ENCODE measurements at places on chromosomes 12 and 14.
A peak's percentile ranks its signal among the peaks of the same experiment; 100 is the strongest.

- DNase-seq = peak; percentile 11
Measured at GRCh38 chr12:27780612-27781408, 774 bp upstream of the MANSC4 start.

DNA sequence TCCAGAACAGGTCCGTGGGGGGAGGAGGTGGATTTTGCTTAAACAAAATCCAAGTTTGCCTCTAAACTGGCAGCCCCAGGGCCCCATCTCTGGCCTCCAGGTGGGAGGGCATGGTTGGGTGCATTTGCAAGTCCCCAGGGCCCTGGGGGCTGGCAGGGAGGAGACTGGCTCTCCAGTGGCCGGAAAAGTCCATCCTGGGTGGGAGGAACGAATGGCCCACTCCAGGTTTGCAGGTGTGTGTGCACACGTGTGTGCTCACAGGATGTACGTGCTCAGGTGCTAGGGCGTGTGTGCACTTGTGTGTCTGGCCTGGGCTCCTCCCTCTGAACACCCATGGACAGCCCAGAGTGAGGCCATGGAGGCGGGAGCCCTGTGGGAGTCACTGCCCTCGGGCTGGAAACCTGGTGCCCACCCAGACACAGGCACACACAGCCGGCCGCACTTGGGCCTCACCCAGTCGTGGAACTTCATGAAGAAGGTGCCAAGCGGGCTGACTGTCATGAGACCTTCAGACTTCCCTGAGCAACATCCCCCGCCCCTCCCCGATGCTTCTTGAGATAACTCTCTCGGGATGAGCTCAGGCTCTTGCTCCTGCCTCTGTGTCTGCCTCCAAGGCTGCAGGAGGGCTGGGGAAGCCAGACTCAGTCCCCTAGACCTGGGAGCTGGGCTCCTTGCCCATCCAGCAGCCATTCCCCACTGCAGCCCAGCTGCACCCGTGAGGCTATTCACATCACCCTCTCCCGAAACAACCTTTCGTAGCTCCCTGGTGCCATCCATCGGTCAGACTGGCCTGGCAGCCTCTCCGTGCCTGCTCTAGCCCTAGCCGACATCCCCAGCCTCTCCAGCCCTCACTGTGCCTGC is 9.4 kb downstream of the AHNAK2 start:
- no peak for DNase-seq

- no peak for DNase-seq
Measured at GRCh38 chr12:80165746-80166145, 66.4 kb downstream of the OTOGL start.

DNA sequence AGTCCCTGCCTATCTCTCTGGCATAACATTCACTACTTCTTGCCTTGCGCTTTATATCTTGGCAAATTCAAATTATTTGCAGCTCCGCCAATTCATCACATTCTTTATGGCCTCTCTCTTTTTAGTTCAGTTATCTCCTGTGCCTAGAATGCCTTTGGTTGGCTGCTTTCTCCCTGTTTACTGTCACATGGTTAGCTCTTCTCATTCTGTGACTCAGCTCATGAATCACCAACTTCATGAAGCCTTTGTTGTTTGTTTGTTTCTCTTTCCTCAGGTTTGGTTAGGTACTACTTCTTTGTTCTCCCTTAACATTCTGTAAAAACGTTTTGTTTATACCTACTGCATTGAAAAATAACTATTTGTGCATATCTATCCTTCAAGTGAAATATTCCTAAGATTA is 376.5 kb upstream of the GARIN6 start:
- no peak for DNase-seq

GRCh38 chr12:22380031-22380430 is 45.5 kb upstream of the ST8SIA1 start:
- no peak for DNase-seq

DNA sequence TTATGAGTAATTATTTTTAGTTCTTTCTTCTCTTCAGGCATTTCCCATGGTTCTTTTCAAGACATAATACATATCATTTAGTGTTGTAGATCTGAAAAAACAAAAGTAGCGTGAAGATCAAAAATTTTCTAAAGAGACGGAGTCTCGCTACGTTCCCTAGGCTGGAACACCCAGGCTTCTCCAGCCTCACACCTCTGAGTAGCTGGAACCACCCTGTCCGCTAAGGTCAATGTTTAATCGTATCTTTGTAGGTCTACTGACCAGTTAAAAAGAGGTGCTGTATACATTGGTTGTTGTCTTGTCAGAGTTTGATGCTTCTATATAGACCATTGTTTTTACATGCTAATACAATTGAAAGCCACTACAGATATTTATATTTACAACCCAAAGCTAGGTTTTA is 1.3 kb upstream of the HIF1A start:
- DNase-seq = no peak

- no peak for DNase-seq
Measured at GRCh38 chr14:89899917-89900663, 54.4 kb downstream of the EFCAB11 start.

- DNase-seq = no peak
Measured at GRCh38 chr12:58268069-58268468, 326.7 kb downstream of the ATP23 start.

- DNase-seq = no peak
Measured at GRCh38 chr12:68012712-68013111, 23.5 kb downstream of the IFNG-AS1 start.

DNA sequence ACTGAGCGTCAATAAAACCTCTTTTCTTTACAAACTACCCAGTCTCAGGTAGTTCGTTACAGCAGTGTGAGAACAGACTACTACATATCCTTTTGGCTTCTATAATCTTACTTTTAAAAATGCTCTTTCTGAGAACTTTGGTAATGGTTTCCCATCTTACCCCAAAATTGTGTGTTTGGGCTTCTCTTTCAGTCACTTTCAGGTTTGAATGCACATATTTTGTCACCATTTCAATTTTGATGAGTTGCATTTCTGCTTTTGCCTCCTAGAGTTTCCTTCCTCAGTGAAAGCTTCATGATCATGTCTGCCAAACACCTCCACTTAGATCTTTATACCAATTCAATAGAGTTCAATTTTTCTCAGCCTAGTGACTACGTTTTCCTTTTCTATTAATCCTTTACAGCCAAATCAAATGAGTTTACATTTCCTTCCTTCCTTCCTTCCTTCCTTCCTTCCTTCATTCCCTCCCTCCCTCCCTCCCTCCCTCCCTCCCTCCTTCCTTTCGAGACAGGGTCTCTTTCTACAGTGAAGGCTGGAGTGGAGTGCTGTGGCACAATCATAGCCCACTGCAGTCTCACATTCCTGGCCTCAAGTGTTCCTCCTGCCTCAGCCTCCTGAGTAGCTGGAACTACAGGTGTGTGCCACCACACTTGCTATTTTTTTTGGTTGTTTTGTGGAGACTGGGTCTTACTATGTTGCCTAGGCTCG is 124.9 kb downstream of the BCAT1 start:
- no peak for DNase-seq

DNA sequence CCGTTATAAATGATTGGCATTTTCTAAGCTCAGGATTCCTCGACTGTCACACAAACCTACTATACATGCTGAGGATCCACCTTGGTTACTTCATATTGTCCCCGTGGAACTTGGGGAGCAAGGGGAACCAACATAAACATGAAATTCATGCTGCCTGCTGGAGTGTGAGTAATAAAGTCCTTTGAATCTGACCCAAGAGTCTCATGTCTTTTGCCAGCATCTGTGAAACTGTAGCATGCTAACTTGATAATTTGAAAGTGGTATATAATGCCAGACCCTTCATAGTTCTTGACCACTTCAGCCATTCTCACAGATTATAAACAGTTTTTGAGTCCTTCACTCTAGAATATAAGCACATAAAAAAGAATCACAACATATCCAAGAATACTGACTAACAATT is 17.1 kb downstream of the SLC35F4 start:
- no peak for DNase-seq

DNA sequence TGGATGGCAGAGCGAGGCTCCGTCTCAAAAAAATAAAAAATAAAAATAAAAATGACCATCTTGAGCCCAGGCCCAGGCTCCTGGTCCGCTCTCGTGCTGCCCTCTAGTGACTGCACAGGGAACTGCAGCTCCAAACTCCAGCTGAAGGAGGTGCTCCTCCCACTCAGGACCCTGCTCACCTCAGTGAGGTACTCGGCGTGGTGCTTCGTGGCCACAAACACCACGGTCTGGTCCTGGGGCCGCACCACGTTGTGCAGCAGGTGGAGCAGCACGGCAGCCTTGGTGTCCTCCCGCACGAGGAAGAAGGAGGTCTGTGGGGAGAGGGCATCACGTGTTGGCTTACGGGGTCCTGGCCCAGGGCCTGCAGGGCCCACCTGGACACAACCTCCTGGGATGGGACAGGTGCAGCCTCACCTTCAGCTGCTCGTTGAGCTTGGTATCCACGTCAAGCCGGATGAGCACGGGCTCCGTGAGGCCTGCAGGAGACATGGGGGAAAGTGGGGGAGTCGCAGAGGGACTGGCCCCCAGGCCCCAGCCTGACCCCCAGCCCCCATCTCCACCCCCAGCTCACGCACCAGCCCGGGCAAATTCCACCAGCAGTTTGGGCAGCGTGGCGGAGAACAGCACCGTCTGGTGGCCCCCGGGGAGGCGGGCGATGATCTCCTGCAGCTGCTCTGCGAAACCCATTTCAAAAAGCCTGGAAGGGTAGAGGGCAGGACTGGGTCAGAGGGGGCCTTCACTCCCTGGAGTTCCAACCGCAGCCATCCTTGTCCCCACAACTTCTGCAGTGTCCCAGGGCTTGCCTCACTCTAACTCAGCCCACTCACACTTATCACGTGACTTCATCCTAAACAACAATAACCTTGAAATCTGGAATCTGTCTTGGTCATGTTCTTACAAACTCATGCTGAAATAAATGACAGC is 10.6 kb downstream of the DDX54 start:
- DNase-seq = peak; percentile 78

DNA sequence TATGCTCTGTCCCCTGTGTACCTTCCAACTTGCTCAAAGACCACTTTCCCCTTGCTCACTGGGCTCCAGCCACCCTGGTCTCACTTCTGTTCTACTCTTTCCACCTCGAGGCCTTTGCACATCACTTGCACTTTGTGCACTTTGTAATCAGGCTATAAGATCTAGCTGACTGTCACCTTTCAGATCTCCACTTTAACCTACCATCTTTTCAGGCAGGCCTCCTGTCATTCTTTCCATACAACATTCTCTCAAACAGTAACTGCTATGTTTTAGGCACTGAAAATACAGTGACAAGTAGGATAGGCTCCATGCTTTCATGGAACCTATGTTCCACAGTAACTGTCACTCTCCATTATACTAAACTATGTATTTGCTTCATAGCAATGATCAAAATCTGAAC is 14.0 kb downstream of the CPM start:
- no peak for DNase-seq

DNA sequence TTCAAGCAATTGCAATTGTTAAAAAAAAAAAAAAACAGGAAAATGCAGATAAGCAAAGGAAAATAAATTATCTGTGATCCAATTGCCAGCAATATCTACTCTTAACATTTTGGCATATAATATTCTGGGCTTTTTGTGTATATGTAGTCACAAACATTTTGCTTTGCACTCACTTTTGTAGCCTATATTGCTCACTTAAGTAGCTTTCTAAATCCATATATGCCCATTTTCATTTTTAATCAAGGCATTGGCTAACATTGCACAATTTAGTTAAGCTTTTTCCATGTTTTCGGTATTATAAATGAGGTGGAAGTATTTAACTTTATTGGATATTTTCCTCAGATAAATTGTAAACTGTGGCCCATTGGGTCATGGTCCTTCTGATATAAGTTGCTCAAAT is 466.3 kb upstream of the ATP2B1 start:
- no peak for DNase-seq

DNA sequence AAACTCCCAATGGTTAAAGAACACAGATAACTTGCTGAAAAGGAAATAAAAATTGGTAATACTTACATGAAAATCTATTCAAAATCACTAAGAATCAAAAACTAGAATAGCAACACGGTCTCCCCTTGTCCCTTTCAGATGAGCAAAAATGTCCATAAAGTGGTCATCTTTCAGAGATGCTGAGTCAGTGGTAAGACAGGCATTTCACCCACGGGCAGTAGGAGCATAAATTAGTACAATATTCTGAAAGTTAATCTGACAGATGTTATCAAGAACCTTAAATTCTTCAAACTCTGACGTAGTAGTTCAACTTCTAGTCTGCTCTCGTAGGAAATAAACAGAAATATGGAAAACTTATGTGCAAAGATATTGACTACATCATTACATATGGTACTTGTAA is 33.1 kb upstream of the GNPNAT1 start:
- DNase-seq = no peak

DNA sequence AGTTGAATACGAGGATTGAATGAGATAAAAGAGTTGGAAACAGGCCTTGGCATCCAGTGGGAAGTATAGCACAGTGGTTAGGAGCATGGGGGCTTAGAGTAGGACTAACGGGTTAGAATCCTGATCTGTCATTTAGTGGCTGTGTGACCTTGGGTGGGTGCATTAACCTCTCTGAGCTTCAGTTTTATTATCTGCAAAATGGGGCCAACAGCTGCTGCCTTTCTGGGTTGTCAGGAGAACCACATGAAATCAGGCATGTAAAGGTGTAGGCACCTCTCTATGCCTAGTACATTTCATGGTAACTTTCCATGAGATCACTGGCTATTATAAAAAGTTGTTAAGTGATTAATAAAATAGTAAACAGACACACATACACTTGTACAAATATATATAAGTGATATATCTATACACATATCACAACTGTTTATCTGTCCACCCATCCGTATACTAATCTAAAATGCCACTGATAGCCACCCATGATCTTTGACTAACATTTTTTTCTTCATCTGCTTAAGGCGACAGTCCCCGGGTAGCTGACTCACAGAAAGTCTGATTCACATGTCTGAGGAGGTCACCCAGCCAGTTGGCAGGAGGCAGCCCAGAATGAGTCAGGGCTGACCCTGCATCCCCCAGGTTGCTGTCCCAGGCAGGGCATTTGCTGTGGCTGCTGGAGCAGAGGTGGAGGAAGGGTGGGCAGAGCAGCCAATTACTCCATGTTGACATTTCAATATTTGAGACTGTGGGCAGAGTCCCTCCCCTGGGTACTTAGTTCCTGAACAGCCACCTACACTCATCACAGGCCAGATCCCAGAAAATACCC is 125.6 kb upstream of the NOS1 start:
- DNase-seq = no peak

GRCh38 chr12:78331181-78331580 is 500.5 kb downstream of the NAV3 start:
- DNase-seq = no peak

GRCh38 chr14:99467336-99468078 is 13.2 kb downstream of the SETD3 start:
- no peak for DNase-seq
